ENCODE measurements at places on chromosomes 1 and 21.

- DNase-seq: no peak
Measured at GRCh38 chr1:173857363-173857917, 10.3 kb downstream of the GAS5 start.

- no peak for DNase-seq
Measured at GRCh38 chr1:176560681-176561080, 97.7 kb downstream of the PAPPA2 start.

- DNase-seq: no peak
Measured at GRCh38 chr1:194052514-194053338, 866.3 kb upstream of the B3GALT2 start.

DNA sequence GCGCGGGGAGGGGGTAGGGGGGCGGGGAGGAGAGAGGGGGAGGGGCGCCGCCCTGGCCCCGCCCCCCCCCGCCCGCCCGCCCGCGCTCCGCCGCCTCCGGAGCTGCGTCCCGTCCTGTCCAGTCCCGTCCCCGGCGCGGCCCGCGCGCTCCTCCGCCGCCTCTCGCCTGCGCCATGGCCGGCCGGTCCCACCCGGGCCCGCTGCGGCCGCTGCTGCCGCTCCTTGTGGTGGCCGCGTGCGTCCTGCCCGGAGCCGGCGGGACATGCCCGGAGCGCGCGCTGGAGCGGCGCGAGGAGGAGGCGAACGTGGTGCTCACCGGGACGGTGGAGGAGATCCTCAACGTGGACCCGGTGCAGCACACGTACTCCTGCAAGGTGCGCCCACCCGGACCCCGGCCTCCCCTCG is at the start of gene AGRN:
AGRN (plus strand) TSS at position 121 of the 405 bp plus-strand sequence; CDS start at position 174, 53 bp downstream.
- no peak for DNase-seq

DNA sequence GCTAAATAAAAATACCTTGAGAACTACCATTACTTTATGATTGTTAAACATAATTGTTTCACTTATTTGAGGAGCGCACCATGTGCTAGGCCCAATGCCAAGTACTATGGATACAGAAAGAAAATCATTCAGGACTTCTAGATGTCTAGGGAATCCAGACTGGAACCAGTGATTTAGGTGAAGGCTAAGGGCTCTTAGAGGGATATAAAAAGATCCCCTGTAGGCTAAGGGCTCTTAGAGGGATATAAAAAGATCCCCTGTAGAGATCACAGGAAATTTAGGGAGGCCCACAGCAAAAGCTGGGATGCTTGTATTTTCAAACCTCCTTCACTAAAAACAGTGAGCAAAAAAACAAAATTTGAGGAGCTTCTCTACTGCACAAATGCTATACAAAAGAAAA is 6.7 kb downstream of the TOR1AIP2 start:
- DNase-seq: no peak
